ENCODE measurements at places on chromosomes 16 and 17.

DNA sequence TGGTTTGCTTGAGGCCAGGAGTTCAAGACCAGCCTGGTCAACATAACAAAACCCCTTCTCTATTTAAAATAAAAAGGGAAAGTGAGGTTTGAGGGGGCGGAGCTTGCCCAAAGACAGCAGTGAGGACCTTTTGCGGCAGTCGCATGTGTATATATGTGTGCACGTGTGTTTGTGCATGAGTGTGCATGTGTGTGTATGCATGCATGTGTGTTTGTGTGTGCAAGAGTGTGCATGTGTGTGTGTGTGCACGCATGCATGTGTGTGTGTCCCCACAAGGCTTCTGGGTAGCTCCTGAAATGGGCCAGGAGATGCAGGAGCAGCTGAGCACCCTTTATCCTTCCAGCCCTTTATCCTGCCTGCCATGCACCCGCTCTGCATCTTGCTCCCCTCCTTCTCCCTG lies 9.0 kb downstream of the RHBDL3 start:
- no peak for DNase-seq

DNA sequence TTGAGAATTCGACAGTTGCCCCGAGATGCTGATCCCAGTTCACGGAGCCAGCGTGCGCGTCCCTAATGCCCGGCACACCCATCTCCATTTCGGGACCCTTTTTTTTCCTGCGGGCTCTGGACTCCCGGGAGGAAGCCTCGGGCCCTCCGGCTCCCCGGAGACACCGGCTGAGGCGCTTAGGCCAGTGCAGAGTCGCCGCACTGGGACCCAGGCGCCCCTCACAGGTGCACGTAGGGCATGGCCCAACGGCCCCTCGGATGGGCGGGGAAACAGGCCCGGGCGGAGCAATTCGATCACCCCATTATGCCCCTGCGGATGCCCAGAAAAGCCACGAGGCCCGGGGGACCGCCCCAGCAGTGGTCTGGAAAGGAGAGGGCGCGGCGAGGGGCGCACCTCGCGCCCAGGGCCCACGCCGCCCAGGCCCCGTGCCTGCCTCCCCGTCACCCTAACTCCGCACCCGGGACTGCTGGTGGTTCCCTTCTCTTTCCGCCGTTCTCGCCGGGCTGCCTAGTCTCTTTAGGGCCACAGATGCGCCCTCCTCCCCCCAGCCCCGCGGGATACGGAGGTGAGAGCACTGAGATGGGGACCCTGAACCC lies 18.5 kb upstream of the ZFHX3 start:
- DNase-seq: no peak

DNA sequence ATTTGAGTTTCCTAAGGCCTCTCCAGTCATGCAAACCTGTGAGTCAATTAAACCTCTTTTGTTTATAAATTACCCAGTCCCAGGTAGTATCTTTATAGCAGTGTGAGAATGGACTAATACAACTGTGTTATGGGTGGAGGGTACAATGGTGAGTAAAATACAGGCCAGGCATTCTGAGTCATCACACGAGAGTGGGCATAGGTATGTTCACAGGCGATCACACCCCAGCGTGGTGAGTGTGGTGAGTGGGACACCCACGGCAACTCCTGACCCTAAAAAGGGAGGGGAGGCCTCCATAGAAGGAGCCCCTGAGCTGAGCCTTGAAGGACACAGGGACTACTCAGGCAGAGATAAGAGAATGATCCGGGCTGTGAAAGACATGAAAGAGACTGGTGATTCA lies 22.6 kb upstream of the MAPT start:
- no peak for DNase-seq

- no peak for DNase-seq
These were observed 415.1 kb downstream of the NPIPA8 start for GRCh38 chr16:17921357-17921978.

DNA sequence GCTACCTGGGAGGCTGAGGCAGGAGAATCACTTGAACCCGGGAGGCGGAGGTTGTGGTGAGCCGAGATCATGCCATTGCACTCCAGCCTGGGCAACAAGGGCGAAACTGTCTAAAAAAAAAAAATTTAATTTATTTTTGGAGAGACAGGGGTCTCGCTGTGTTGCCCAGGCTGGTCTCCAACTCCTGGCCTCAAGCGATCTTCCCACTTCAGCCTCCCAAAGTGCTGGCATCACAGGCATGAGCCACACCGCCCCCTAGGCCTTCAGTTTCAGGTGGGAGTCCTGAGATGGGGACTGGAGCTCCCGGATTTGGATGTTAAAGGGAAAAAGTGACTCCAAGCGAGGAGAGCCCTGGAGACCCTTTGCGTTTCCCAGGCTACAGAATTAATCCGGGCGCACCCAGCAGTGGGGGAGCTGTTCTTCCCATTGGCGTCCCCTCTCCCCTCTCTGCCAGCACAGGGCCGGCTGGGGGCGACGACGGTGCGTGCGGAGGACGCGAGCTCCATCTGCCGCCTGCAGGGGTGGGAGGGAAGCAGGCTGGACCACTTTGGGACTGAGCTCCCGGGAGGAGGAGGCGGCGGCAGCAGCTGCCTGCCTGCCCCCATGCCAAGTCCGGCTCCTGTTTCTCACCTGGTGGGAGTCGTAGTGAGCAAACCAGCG lies 49.3 kb upstream of the USP7 start:
- no peak for DNase-seq

GRCh38 chr16:8804313-8804712 lies 6.7 kb downstream of the PMM2 start:
- no peak for DNase-seq

DNA sequence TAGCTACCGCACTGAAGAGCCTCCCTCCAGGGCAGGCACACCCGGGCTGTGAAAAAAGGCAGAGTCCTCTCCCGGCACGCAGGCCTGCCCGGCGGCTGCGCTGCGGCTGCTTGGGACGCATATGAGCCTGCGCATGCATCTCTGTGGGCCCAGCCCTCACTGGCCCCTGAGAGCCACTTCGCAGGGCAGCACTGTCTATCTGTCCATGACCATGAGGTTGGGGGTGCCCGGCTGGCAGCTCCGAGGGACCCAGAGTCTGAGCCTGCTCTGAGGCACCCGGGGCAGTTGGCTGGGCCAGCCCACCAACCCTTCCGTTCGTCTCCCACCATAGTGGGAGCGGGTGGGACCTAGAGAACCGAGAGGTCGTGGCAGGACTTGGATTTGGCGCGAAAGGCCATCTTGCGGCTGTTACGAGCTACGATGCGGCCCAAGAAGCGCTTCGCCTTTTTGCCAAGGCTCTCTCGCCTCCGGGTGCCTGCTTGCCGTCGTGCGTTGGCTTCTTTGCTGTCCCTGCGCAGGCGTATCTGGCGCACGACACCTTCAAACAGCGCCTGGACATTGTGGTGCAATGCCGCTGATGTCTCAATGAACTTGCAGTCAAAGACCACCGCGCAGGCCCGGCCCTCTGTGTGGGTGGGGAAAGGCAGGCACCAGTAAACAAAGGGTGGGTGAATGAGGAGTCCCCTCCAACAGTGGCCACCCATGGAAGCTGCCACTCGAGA lies 3.2 kb upstream of the CDH16 start:
- DNase-seq: no peak

- no peak for DNase-seq
These were observed 7.3 kb upstream of the GAS7 start for GRCh38 chr17:10205549-10206185.

GRCh38 chr16:53080345-53081031 lies 25.7 kb downstream of the CHD9 start:
- DNase-seq: peak; percentile 90

DNA sequence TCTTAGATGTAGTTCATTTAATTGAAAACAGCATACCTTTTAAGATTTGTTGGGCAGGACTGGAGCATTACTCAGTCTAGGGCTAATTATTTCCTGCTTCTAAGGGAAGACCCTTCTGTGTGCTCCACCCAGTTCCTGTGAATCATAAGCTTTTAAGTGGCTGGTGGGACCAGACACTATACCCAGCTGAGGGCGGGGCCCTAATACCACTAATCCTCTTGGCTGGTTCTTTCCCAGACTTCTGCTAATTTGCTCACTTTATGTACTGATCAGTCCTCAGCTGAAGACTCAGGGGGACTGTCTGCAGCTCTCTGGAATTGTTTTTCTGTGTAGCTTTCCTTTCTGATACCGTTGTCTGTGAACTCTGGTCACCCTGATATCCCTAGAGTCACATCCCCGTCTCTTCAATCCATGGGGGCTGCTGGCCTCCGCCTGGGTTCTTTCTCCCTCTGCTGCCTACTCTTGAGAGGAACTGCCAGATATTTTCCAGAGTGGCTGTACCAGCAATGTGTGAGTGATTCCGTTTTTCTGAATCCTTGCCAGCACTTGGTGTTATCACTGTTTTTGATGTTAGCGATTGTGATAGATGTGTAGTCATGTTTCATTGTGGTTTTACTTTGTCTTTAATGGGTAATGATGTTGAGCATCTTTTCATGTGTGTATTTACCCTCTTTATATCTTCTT lies 35.1 kb downstream of the MFSD11 start:
- peak; percentile 95 for DNase-seq

- no peak for DNase-seq
These were observed 12.0 kb downstream of the GABARAPL2 start for GRCh38 chr16:75578212-75578611.

DNA sequence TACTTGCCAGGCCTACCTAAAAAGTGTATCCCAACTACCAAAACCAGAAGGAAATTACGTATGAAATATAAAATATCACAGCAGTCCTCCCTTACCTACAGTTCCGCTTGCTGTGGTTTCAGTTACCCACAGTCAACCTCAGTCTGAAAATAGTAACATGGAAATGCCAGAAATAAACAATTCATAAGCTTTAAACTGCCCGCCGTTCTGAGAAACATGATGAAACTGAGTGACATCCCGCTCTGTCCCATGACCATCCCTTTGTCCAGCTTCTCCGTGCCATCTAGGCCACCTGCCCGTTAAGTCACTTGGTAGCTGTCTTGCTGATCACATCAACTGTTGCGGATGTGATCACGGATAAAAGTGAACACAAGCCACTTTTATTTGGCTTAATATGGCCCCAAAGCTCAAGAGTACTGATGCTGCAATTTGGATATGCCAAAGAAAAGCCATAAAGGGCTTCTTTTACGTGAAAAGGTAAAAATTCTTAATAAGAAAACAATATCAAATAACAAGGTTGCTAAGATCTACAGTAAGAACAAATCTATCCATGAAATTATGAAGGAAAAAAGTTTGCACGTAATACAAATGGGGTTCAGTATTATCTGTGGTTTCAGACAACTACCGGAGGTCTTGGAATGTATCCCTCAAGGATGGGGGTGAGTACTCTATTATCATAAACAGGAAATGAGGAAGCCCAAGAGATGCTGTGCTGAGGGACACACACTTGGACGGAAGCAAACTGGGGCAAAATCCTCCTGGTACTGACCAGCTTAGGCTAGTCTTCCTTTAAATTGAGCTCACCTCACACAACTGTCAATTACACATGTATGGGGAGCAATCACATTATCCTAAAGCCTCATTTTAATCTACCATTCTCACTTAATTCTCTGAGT lies 8.2 kb downstream of the USP22 start:
- peak; percentile 73 for DNase-seq

GRCh38 chr17:82561429-82562035 lies 42.0 kb downstream of the FOXK2 start:
- DNase-seq: no peak

DNA sequence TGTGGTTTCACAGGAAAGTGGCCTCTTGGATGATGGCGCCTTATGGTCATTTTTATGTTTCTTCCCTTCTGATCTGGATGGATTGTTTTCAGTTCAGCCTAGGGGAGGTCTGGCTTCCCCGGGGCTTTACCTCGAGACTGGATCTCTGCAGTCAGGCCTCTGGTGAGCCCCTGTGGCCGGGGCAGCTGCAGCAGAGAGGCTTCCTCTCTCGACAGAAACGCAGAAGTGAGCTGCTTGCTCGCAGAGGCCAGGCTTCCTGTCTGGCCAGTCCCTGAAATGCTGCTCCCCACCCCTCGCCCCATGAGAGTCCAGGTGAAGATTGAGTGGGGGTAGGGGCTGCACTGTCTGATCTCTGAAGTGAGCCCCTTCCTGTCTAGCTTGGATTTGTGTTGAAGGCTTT lies 44.0 kb downstream of the PLCG2 start:
- DNase-seq: no peak

GRCh38 chr16:89052890-89053724 lies 40.5 kb upstream of the ACSF3 start:
- DNase-seq: no peak

GRCh38 chr17:30555942-30556341 lies 78.7 kb downstream of the GOSR1 start:
- no peak for DNase-seq

GRCh38 chr16:8798174-8798527 lies 512 bp downstream of the PMM2 start:
- peak; percentile 52 for DNase-seq

DNA sequence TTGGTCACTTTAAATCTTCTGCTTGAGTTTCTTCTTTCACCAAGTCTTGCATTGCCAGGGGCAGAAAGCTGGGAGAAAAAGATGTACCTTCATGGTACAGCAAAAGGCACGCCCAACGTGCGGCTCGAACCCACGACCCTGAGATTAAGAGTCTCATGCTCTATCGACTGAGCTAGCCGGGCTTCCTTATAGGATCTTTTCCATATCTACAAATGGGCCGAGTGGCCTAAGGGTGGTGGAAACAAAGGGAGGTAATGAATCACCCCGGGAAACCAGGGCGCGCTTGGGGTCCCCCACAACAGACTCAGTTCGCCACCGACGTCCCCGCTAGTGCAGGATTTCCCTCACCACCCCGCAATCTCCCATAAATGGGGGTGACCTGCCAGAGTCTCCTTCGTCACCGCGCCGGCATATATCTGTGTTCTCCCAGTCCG lies 7.5 kb upstream of the OR1F1 start:
- DNase-seq: peak; percentile 63

DNA sequence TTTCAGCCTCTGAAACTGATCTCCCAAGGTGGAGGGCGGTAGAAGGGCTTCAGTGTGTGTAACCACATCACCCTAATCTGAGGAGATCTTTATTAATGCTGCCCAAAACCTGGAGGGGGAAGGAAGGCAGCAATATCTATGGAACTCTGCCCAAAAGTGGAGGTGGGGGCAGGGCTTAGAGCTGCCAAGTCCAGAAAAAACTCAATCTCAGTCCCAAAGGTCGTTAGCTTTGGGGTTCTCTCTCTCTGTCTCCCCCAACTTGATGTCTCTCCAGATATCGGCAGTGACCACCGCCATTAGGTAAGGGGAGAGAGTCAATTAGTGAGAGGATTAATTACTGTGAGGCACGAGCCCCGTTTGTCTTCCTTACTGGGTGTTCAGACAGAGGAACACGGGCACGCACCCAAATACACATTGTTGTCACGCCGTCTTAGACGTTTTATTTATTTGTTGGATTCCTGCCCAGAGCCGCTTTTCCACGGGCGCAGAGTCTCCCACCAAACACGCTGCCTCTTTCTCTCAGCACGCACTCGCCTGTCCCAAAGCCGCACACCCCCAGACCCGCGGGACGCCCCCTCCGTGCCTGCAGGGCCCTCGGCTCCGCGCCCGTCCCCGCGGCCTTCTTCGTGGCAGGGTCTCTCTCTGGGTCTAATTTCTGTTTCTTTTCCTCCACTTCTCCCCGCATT lies 5.4 kb upstream of the LHX1 start:
- DNase-seq: no peak

GRCh38 chr16:19805459-19806162 lies 79.0 kb downstream of the GPRC5B start:
- no peak for DNase-seq

- DNase-seq: no peak
These were observed 17.8 kb upstream of the METRNL start for GRCh38 chr17:83061586-83061985.

Data from iris pigment epithelial cell (primary cell).